Panc1 (cell line): ENCODE measurements at places on chromosomes 2 and 18.

DNA sequence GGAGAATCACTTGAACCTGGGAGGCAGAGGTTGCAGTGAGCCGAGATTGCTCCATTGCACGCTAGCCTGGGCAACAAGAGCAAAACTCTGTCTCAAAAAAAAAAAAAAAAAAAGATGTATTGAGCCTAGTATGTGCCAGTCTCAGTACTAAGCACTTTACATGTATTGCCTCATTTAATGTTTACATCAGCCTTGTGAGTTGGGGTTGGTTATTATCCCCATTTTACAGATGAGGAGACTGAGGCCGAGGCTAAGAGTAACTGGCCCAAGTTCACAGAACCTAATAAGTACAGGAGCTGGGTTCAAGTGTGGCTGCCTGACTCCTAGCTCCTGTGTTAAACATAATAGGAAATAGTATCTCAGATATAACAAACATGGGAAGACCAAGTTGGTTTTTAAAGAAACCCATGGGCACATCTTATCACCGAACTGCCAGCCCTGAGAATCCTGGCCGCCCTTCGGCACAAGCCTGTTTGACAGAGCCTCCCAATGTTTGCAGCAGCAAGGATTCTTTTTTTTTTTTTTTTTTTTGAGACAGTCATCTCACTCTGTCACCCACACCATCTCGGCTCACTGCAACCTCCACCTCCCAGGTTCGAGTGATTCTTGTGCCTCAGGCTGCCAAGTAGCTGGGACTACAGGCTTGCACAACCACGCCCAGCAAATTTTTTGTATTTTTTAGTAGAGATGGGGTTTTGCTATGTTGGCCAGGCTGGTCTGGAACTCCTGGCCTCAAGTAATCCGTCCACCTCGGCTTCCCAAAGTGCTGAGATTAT is 24.2 kb upstream of the GMPPA start:
- no peak for DNase-seq
- H3K27ac ChIP-seq, result no peak overlapping the region
- H3K27me3 ChIP-seq, result no peaks in the 10 kb centered on the region
- H3K4me3 ChIP-seq, result no peak overlapping the region
- no peaks in the 10 kb centered on the region for H3K36me3 ChIP-seq

- H3K27ac ChIP-seq, result no peak overlapping the region
- no peaks in the 10 kb centered on the region for H3K27me3 ChIP-seq
- H3K36me3 ChIP-seq, result no peaks in the 10 kb centered on the region
- no peak overlapping the region for H3K4me3 ChIP-seq
Measured at GRCh38 chr2:68907920-68908253, 36.7 kb upstream of the BMP10 start.

GRCh38 chr2:23871206-23871605 is 55.7 kb downstream of the ATAD2B start:
- H3K4me1 ChIP-seq, result no peaks in the 10 kb centered on the region
- H3K36me3 ChIP-seq, result peaks cover 2% of the 10 kb centered on the region; the same call in 1 of the 2 replicates
- no peak overlapping the region for H3K27ac ChIP-seq
- no peak overlapping the region for H3K4me3 ChIP-seq
- no peak for DNase-seq

DNA sequence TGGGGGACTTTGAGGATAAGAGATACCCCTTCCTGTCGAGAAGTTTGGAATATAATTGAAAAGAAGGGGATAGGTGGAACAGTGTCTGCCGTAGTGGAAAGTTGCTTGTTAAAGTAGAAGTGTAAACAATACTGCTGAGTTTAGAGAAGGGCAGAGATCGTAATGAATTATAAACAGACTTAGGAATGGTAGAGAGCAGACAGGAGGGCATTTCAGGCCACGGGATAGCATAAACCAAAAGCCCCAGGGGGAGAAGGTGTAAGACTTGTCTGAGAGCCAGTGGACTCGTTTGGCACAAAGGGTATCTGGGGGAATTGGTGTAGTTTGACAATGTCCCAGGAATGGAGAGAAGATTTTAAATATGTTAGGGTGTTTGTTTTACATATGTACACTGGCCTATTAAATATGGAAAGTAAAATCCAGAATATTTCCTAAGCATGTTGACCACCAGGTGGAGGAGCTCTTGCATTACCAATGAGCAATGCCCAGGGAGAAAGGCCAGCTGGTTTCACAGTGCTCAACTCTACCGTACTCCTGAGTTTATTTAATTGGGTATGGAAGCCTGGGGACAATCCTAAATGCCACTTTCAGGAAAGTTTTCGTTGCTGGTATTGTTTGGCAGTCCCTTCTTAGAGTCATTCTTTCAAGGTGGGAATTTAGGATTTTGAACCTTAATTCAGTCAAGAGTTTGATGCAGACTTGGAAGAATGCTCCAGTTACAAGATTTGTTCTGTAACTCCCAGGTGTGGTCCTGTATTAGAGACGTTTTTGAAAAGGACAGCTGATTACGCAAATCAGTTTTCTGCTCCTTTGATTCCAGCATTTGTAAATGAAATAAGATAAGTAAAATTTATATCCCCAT is 7.5 kb downstream of the COPS8 start:
- H3K27me3 ChIP-seq, result no peaks in the 10 kb centered on the region
- DNase-seq, result peak; percentile 25
- H3K4me3 ChIP-seq, result no peak overlapping the region
- peaks cover 22% of the 10 kb centered on the region for H3K4me1 ChIP-seq
- H3K36me3 ChIP-seq, result peaks cover 36% of the 10 kb centered on the region

- H3K4me3 ChIP-seq, result no peak overlapping the region
- no peaks in the 10 kb centered on the region for H3K27me3 ChIP-seq
- 0 out of 2 replicates have a peak, but pooled peaks cover 2% of the 10 kb centered on the region for H3K4me1 ChIP-seq
- H3K36me3 ChIP-seq, result no peaks in the 10 kb centered on the region
- DNase-seq, result no peak
Measured at GRCh38 chr2:187404431-187405110, 43.5 kb downstream of the CALCRL start.

DNA sequence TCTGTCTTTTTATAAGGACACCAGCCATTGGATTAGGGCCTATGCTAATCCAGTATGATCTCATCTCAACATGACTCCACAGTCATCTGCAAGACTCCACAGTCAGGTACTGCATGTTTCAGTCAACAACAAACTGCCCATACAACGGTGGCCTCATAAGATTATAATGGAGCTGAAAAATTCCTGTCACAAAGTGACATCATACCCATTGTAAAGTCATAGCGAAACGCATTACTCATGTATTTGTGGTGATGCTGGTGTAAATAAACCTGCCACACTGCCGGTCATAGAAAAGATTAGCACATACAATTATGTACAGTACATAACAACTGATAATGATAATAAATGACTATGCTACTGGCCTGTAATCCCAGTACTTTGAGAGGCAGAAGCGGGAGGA is 102.2 kb downstream of the TEX51 start:
- H3K4me1 ChIP-seq, result no peaks in the 10 kb centered on the region
- H3K27ac ChIP-seq, result no peak overlapping the region

- H3K36me3 ChIP-seq, result peaks cover 23% of the 10 kb centered on the region
- H3K4me3 ChIP-seq, result peak overlapping the region; percentile 98
- peaks cover 22% of the 10 kb centered on the region for H3K4me1 ChIP-seq
- DNase-seq, result no peak
Measured at GRCh38 chr2:98608962-98609604, 694 bp downstream of the UNC50 start.

- no peaks in the 10 kb centered on the region for H3K36me3 ChIP-seq
- no peaks in the 10 kb centered on the region for H3K27me3 ChIP-seq
- DNase-seq, result no peak
- H3K27ac ChIP-seq, result no peak overlapping the region
- H3K4me1 ChIP-seq, result no peaks in the 10 kb centered on the region
- no peak overlapping the region for H3K4me3 ChIP-seq
Measured at GRCh38 chr18:35029103-35029502, 12.1 kb upstream of the MAPRE2 start.

GRCh38 chr2:128303095-128303791 is 15.4 kb downstream of the HS6ST1 start:
- peaks cover 12% of the 10 kb centered on the region for H3K4me1 ChIP-seq
- H3K36me3 ChIP-seq, result no peaks in the 10 kb centered on the region
- H3K27me3 ChIP-seq, result no peaks in the 10 kb centered on the region
- H3K4me3 ChIP-seq, result no peak overlapping the region

GRCh38 chr2:67854103-67854743 is 208.6 kb downstream of the C1D start:
- no peak overlapping the region for H3K4me3 ChIP-seq
- DNase-seq, result no peak
- no peak overlapping the region for H3K27ac ChIP-seq
- H3K4me1 ChIP-seq, result no peaks in the 10 kb centered on the region
- H3K36me3 ChIP-seq, result no peaks in the 10 kb centered on the region
- peaks cover 7% of the 10 kb centered on the region for H3K27me3 ChIP-seq

- no peaks in the 10 kb centered on the region for H3K27me3 ChIP-seq
- no peak overlapping the region for H3K27ac ChIP-seq
- DNase-seq, result no peak
- H3K4me3 ChIP-seq, result no peak overlapping the region
- no peaks in the 10 kb centered on the region for H3K4me1 ChIP-seq
- H3K36me3 ChIP-seq, result no peaks in the 10 kb centered on the region
Measured at GRCh38 chr2:224734949-224735348, 18.8 kb upstream of the CCDC195 start.

DNA sequence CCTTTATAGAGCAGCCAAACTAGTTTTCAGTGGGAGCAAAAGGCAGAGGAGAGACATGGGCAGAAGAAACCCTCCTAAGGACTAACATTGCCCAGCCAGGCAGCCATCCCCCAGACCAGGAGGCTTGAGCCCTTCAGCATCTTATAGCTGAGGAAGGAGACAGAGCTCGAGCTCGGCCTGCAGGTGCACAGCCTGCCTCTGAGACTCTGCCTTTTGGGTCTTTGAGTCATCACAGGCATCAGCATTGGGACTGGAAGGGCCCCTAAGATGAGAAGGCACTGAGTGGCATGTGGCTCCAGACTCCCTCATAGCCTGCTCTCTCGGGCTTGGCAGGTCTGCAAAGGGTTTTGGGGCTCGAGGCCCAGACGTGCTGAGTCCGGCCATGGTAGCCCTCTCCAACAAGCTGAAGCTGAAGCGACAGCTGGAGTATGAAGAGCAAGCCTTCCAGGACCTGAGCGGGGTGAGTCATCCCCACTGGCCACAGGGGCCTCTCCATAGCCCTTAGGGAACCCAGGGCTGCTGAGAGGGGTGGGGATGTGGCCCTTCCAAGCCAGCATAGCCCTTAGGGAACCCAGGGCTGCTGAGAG is 84.1 kb downstream of the EPAS1 start:
- no peaks in the 10 kb centered on the region for H3K4me1 ChIP-seq
- H3K27me3 ChIP-seq, result no peaks in the 10 kb centered on the region
- no peak for DNase-seq

- no peaks in the 10 kb centered on the region for H3K4me1 ChIP-seq
- H3K4me3 ChIP-seq, result no peak overlapping the region
- H3K27me3 ChIP-seq, result no peaks in the 10 kb centered on the region
Measured at GRCh38 chr2:176385838-176386237, 116.6 kb downstream of the MTX2 start.

GRCh38 chr18:78979730-78980278 is at the start of gene SALL3:
SALL3 (plus strand) TSS chr18:78979818; CDS start chr18:78980275, 457 bp downstream.
- no peak within 1 kb of the TSS for H3K27ac ChIP-seq
- H3K36me3 ChIP-seq, result no peaks in the 10 kb centered on the region
- H3K4me3 ChIP-seq, result no peak within 1 kb of the TSS
- DNase-seq, result no peak
- H3K27me3 ChIP-seq, result peaks cover 22% of the 10 kb centered on the region

DNA sequence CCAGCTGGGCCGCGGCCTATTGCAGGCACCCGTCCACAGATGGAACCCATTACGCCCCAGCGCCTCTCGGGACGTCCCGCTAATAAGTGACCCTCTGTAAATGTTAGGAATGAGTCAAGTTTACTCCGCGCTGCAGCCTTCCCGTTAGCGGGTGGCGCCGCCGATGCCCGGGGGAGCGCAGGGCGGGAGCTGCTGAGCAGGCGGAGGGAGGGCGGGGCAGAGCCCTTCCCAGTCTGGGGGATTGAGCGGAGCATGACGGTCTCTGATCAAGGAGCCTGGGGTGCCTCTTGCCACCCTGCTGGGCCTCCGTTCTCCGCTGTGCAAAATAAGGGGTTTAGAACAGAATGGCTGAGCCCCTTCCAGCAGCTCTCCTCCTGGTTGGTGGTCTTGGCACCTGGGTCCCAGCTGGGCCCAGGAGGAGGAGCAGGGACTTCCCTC is 10.5 kb downstream of the CROCC2 start:
- H3K27me3 ChIP-seq, result no peaks in the 10 kb centered on the region
- H3K4me1 ChIP-seq, result peaks cover 62% of the 10 kb centered on the region
- H3K27ac ChIP-seq, result no peak overlapping the region

- DNase-seq, result no peak
- H3K36me3 ChIP-seq, result no peaks in the 10 kb centered on the region
- no peak overlapping the region for H3K4me3 ChIP-seq
Measured at GRCh38 chr2:98819231-98819766, 88.4 kb upstream of the MGAT4A start.

DNA sequence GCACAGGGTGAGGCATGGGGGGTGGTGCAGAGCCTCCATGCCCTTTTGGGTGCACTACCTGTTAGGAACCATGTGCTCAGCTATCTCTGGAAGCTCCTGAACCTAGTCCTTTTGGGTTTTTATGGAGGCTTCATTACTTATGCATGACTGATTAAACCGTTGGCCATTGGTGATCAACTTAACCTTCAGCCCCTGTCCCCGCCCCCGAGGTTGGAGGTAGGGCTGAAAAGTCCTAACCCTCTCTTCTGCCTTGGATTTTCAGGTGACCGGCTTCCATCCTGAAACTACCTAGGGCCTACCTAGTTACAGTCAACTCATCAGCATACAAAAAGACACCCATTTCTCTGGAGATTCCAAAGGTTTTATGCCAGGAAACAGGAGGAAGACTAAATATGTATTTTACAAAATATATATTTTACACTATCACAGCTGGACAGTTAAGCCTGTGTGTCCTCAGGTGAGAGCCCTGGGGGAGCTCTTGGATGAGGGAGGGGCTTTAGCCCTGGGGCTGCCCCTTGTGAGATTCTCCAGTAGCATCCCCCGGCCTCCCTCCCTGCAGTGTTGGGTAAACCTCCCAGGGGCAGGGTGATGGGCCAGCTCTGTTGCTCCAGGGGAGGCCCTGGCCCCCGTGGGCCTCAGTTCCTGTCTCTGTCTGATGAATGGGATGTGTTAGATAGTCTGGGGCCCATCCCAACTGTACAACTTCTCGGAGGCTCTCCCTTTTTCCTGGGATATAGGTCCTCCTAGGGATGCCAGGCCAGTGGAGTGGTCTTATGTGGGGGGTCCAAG is 24.1 kb downstream of the GLI2 start:
- H3K27ac ChIP-seq, result no peak overlapping the region
- peaks cover 9% of the 10 kb centered on the region; the same call in 1 of the 2 replicates for H3K4me1 ChIP-seq
- H3K27me3 ChIP-seq, result no peaks in the 10 kb centered on the region
- no peak overlapping the region for H3K4me3 ChIP-seq

DNA sequence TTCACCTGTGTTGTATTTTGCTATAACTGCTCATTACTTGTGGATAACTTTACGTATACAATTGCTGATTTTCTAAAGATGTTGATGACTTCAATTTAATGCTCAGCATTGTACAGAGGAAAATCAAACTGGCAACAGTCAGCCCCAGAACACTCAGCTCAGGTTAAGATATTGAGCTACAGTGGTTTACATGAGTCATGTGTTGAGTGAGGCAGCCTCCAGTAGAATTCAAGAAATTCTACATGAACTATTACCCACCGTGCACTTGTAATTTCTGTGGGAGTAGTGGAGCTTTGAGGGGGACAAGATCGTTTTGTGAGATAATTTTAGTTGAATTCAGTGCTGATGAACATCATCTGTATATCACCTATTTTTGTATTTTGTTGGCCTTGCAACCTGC is 292.3 kb downstream of the ALPK2 start:
- H3K4me3 ChIP-seq, result no peak overlapping the region
- no peaks in the 10 kb centered on the region for H3K27me3 ChIP-seq
- H3K27ac ChIP-seq, result no peak overlapping the region
- no peak for DNase-seq
- H3K4me1 ChIP-seq, result no peaks in the 10 kb centered on the region
- H3K36me3 ChIP-seq, result no peaks in the 10 kb centered on the region
